KBM-7 (cell line): ENCODE measurements at places on chromosomes 13 and 19.

GRCh38 chr13:98150832-98151479 is 8.1 kb downstream of the FARP1 start:
- DNase-seq, result no peak

DNA sequence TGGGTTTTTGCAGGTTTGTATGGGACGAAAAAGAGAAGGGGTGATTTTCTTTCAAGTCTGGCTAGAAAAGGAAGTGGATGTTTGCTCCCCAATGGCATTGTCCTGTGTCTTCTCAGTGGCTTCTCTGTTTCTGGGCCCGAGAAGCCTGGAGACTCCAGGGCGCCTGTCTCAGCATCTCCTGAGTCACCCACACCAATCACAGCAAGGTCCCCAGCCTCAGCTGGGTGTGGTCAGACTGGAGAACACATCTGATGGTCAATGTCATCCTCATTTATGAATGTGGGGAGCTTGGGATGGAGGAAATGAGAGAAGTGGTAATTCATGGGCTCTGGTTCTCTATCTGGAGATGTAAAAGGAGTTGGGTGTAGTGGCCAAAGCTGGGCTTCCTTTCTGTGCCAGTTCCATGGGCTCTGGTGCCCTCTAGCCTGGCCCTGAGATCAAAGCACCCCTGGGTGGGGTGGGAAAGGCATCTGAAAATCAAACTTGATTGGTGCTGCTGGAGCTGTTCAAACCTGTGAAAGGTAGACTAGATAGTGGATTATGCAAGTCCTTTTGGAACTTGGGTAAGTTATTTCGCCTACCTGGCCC is 13.4 kb downstream of the RASL11A start:
- DNase-seq, result peak; percentile 36

- DNase-seq, result no peak
These were observed 71.4 kb upstream of the IRS2 start for GRCh38 chr13:109857803-109858202.

DNA sequence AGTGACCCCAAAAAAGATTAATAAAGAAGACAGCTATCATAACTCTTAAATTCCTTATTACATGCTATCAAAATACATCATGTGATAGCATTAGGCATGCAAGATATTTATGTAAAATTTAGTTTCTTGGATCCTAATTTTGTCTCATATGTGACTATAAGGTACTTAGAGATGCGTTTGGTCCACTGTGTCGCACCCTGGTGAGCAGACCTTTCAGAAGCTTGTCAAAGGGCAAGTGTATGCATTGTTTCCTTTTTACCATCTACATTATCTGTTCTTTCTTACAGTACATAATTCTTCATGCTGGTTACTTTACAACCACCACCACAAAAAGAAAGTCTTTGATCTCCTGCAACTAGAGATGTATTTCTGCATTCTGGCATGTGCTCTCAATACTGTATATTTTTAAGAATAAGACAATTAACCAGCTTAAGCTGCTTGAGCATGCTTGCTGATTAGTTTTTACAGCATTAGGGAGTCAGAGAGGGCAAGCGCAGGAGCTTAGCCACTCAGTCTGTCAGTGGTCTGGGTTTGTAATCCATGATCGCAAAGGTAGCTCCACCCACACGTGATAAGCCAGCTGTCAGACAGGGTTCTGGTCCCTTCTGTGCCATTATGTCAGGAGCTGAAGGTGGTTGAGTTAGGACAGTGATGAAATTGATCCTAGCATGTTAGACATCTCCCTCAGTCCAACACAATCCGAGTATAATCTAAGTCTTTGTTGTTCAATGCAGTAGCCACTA is 500.9 kb downstream of the MYO16 start:
- DNase-seq, result no peak

DNA sequence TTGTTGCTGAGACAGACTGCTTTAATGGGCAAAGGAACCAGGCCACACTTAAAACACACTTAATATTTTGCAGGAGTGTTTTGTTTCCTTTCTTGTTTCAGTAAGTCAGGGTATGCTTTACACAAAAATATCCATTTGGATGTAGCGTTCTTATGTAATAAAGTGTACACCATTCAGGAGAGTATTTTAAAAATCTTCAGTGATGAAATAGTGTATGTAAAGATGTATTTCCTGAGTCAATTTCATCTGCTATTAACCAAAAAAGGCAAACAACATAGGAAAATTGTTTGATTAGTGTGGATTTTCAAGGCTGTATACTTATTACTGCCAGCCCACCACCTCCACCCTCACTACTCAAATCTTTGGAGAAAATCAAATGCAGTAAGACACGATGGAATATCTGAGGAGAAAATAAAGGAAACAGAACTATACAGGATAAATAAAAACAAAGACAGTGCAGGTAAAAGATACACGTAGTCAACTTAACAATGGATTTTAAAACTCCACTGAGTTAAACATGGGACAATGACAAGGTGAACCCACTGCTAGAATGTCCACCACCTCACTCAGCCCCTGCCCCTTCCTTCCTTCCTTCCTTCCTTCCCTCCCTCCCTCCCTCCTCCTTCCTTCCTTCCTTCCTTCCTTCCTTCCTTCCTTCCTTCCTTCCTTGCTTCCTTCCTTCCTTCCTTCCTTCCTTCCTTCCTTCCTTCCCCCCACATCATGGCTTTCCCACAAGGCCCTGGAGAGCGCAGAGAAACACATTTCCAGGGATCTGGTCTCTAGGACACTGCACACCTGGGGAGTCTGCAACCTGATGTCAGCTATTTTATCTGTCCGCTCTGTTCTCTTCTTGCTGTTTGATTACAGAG is 360.3 kb downstream of the IRS2 start:
- no peak for DNase-seq

DNA sequence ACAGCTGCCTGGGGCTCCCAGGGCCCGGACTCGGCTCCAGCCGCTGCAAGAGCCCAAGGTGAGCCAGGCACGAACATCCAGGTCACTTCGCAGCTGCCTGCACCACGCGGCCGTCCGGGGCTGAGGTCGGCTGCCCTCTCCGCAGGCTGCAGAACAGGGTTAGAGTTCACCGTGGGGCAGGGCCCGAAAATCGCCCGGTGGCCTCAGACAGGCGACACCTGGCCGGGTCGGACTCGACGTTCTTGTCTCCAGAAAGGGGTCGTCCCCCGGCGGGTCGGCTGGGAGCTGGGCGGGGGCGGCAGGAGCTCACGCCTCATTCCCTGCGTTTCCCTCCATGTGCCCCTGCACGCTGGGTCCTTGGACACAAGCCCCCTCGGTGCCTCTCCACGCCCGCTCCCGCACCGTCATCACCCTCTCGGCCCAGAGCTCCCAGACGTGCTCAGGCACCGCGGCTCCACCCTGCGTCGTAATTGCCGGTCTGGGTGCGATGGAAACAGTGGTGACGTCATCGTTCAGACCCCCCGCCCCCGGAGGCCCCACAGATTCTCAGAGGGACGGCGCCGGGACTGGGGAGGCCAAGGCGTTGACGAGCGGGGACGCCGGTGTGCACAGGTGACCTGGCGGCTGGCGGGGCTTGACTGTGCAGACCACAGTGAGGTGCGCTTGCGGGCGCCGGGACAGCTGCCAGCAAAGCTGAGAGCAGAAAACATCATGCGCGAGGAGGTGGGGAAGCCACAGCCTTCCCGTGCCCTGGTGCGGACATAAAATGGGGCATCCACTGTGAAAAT is 4.0 kb upstream of the GRIN3B start:
- DNase-seq, result peak; percentile 51

- DNase-seq, result no peak
These were observed 145.6 kb upstream of the ZNF536 start for GRCh38 chr19:30226464-30227011.

GRCh38 chr19:739998-740715 is 10.8 kb upstream of the MISP start:
- no peak for DNase-seq

DNA sequence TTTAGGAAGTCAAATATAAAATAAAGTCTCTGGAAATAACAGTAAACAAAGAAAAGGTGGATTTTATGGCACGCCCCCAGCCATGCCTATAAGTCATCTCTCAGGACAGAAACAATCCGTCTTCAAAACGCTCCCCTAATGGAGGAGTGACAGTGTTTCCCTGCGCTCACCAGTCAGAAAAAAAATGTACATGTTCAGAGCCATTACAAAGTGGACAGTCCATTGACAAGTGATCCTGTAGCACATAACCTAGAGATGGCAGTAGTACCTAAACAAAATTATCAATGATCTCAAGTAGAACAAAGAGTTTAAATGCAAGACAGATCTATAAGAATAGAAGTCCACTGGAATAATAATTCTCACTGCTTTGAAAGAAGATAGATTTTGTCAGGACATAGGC is 891.7 kb upstream of the MIR17HG start:
- DNase-seq, result no peak

DNA sequence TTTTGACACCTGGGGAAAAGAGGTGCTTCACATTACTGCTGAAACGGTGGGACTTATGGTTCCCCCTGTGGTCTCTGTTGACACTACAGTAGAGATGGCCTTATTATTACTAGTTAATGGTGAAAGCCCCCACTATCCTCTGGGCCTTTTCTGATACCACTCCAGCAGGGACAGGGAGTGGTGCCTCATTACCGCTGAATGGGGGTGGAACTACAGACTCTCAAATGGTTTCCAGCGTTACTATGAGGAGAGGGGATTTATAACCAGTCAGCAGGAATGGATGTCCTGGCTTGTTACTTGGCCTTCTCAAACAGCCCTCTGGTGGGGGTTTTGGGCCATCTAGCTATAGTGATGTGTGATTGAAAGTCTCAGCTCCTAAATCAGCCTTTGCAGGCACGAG is 96.7 kb upstream of the DIAPH3 start:
- DNase-seq, result no peak

DNA sequence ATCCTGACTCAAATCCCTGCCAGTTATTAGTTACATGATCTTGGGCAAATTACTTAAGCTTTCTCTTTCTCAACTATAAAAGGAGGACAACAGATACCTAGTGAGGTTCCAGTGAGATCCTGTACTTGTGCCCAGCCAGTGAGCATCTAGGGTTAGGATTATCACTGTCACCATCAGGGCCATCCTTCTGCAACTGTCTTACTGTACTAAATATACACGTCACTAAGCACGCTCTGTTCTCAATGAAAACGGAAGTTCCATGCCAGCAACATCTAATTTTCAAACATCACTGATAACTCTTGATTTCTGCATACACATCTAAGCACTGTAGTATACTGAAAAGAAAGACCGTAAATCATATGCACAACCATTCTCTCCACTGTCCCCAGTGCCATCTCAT is 70.0 kb downstream of the FOXO1 start:
- no peak for DNase-seq

DNA sequence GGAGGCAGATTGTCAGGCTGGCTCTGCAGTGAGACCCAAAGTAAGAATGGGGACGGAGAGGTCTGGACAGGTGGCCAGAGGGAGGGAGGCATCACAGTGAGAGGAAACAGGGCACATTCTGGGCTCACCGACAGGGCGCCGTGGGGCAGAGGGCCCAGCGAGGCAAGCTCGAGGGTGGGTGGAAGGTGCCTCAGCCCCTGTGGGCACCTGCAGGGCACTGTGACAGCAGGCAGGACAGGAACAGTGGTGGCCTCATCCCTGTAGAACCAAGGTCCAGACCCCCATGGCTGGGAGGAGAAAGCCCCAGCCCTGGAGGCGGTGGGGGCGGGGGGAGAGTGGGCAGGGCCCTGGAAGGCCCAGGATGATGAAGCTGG is 27.7 kb downstream of the PIP5K1C start:
- DNase-seq, result no peak

DNA sequence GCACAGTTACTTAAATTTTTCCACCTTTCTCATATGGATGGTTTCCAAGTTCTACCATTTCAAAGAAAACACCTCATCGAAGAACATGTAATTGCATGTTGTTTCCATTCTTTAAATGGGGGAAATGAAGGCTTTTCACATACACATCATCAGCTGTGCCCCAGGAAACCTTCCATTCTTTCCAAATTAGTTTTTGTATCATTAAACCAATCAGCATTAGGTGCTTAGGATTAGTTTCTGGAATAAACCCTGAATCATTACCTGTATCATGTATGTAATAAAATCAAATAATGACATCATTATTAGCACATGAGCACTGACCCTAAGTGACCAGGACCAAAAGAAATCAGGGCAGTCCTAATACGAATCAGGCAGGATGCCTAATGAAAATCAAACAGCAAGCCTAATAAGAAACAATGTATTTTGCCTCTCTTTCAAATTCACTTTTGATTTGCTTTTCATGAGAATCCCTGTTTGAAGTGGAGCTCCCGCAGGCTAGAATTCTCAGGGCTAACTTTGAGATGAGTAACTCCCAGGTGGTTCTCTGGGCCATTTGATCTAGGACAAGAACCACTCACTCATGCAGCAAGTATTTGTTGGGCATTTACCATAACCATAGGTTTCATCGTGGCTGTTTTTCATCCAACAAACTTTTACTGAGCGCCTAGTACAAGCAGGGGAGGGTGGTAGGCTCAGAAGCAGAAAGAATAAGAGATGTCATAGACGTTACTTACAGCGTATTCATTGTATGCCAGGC is 89.2 kb downstream of the MZT1 start:
- DNase-seq, result no peak

GRCh38 chr13:62167650-62168172 is 752.1 kb upstream of the PCDH20 start:
- no peak for DNase-seq

DNA sequence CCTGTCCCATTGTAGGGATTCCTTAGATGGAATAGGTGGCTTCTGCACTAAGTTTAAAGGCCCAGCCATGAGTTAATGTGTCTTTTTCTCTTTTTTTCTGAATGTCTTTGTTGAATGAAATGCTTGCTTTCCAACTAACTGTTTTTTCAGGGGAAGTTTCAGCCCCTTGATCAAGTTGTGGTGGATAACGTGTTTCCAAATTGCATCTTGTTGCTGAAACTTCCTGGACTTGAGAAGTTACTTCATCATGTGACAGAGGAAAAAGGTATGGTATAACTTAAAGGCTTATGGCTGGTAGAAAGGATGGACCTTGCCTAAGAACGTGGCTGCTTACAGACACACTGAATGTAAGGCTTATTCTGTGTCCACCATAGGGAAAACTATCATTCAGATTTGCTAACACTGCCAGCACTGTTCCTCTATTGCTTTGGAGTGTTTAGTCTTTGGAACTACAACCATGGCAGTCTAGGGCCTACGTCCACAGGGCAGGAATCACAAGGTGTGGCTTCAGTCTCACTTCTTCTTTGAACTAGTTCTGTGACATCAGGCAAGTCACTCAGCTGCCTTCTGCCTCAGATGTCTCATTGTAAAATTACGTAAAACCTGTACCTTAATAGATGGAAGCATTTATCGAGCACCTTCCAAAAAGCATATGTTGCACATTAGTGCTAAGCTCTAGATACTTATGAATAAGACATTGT is 25.3 kb downstream of the RNASEH2B start:
- DNase-seq, result no peak

- peak; percentile 18 for DNase-seq
These were observed 4.8 kb downstream of the TSKS start for GRCh38 chr19:49758292-49758691.

DNA sequence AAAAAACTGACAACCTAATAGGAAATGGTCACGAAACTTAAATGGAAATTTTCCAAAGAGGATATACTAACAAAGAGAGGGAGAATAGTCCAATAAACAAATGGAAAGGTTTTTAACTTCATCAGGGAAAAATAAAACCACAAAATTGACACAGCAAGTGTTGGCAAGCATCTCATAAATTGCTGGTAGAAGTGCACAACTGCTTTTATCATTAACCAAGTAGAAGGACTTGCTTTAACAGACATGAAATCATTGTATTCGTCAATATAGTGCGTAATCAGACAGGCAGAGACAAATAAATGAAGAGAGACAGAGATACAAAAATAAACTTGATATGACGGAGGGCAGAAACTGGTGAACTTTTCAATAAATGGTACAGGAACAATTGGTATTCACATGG is 7.4 kb downstream of the TGDS start:
- no peak for DNase-seq

GRCh38 chr13:35356572-35356971 is 119.9 kb downstream of the MAB21L1 start:
- DNase-seq, result peak; percentile 85
